ENCODE measurements at places on chromosomes 12 and 14.

DNA sequence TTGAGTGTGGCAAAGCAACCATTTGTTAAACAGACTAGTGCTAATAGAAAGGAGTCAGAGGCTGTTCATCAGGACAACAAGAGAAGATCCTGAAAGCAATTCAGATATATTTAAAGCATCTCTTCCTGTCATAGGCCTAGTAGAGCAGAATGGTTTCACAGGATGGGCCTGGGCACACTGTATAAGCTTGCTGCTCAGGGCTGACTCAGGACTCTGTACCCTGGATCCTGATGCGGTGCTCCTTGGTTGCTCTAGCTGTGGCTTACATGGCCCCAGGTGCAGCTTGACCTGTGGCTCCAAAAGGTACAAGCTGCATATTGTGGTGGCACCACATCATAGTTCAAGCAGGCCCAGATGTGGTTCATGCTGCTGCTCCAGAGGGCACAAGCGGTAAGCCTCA, 313.4 kb downstream of the ETNK1 start:
- DNase-seq = no peak

GRCh38 chr14:68074765-68075381, 255.3 kb downstream of the RAD51B start:
- no peak for DNase-seq

DNA sequence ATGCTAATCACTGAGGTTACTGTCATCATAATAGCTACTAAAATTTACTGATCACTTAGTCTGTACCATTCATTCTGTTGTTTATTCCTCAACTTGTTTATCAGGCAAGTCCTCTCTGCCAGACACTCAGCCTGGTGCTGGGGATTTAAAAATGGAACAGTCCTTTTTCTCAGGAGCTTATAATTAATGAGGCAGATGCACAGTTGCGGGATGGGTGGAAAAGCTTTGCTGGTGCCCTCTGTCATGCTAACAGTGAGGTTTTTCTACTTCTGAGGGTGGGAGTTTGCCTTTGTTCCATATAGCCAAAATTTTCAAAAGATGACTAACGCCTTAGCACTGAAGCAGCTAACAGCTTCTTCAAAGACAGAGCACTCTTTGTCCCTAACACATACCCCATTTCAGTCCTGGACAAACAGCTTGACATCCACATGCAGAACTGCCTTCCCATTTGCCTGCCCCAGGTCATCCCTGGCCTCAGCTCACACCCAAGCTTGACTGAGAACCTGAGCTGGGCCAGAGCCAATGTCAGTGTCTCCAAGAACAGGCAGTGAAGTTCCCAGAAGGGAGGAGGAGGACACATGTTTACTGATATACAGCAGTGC, 30.8 kb upstream of the HSPB8 start:
- peak; percentile 12 for DNase-seq

- peak; percentile 68 for DNase-seq
Observed at GRCh38 chr12:96427269-96427729, 27.1 kb upstream of the CDK17 start.

- DNase-seq = no peak
Observed at GRCh38 chr12:124378926-124379325, 84.0 kb downstream of the RFLNA start.

DNA sequence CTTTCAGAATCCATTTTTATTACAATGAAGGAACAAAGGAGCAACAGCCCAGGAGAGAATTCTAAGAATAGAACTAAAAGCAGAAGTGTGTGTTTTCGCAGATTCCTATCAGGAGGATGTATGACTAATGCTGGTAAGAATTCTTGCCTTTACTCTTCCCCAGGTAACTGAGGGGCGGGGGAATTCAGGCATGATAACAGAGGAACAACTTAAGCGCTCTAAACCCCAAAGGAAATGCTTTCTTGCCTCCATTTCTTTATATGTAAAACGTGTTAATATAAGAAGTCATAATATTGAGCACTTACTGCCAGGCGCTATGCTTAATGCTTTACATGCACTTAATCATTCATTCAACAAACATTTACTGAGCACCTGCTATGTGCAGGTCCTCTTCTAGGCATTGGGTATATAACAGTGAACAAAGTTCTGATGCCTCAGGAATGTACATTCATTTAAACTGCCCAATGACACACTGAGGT, 4.5 kb downstream of the HCAR1 start:
- no peak for DNase-seq

GRCh38 chr12:991350-992333, 619 bp downstream of the ERC1 start:
- peak; percentile 72 for DNase-seq

DNA sequence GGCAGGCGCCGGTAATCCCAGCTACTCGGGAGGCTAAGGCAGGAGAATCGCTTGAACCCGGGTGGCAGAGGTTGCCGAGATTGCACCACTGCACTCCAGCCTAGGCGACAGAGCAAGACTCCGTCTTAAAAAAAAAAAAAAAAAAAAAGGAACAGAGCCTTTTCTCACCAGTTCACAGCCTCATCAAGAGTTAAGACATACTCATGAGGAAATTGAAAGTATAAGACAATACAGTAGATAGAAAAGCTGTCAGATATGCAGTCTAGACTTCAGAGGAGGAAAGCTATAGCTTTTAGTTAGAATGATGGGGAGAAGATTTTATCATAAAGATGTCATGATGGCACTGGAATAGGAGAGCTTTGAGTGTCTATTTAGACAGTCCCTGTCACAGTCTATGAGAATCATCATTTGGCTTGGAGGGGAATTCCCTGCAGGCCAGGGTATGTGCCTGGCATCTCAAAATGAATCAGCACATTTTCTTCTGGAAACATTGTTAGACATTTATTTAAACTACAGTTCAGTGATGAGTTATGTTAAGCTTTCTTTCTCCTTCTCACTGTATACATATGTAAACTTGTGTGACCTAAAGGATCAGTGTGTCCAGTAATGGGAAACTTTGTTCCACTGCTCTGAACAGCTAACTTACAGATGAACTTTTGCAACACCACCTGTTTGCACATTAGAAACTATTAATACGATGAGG, 2.9 kb upstream of the RAB35 start:
- no peak for DNase-seq

GRCh38 chr12:114704096-114704495, 20.1 kb upstream of the TBX3 start:
- no peak for DNase-seq

DNA sequence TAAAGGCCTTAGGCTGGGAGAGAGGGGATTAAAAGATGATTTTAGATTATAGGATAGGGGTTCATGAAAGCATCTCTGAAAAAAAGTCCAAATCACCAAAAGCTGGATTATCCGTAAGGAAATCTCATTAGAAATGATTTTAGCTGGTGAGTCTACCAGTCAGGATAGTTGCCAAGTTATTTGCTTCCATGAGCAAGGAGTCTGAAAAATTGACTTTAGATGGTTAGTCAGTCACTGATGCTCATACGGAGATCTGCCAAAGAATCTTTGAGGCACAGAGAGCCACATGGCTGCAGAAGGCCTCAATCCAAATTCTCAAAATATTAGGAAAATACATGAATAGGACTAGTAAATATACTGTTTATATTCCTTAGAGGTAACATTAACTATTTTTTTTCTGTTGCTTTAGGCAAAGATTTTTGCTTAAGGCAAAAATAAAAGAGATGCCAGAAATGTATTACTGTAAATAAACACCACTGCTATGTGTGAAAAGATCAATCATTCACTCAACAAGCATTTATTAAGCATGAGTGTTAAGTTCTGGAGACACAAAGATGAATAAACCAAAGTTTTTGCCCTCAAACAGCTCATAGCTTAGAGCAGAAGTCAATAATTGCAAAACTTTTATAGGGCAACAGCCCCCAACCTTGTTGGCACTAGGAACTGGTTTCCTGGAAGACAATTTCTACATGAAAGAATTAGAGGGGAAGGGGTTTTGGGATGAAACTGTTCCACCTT, 105.2 kb downstream of the BBS10 start:
- DNase-seq = no peak

GRCh38 chr12:100688451-100688864, 106.1 kb upstream of the ANO4 start:
- no peak for DNase-seq

DNA sequence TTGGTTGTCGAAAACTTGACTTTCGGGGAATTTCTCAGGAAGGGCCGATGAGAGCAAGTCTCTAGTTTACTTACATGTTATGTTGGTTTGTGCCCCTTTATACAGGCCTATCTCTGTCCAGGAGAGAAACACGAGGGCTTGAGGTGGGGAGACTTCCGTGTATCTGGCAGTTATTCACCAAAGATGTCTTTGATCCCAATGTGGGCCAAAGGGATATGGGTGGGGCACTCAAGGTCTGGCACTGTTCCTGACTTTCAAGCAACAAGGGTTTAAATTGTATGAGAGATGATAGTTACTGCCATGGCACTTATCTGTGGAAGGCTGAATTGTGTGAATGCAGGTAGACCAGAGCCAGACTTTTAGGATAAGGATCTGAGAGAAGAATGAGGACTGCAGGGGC, 137.2 kb upstream of the DHRS4 start:
- DNase-seq = no peak

GRCh38 chr14:53714495-53715192, 242.0 kb downstream of the BMP4 start:
- no peak for DNase-seq

GRCh38 chr12:91222746-91223145, 40.1 kb upstream of the DCN start:
- DNase-seq = no peak

GRCh38 chr12:100717733-100718067, 76.9 kb upstream of the ANO4 start:
- DNase-seq = no peak

- no peak for DNase-seq
Observed at GRCh38 chr14:53183611-53184010, 30.5 kb upstream of the DDHD1 start.

- DNase-seq = no peak
Observed at GRCh38 chr14:75254381-75254822, 24.2 kb upstream of the FOS start.

GRCh38 chr12:79674629-79675028, 16.1 kb downstream of the PAWR start:
- DNase-seq = no peak

GRCh38 chr12:14619741-14620501, 52.2 kb upstream of the PLBD1 start:
- DNase-seq = no peak

DNA sequence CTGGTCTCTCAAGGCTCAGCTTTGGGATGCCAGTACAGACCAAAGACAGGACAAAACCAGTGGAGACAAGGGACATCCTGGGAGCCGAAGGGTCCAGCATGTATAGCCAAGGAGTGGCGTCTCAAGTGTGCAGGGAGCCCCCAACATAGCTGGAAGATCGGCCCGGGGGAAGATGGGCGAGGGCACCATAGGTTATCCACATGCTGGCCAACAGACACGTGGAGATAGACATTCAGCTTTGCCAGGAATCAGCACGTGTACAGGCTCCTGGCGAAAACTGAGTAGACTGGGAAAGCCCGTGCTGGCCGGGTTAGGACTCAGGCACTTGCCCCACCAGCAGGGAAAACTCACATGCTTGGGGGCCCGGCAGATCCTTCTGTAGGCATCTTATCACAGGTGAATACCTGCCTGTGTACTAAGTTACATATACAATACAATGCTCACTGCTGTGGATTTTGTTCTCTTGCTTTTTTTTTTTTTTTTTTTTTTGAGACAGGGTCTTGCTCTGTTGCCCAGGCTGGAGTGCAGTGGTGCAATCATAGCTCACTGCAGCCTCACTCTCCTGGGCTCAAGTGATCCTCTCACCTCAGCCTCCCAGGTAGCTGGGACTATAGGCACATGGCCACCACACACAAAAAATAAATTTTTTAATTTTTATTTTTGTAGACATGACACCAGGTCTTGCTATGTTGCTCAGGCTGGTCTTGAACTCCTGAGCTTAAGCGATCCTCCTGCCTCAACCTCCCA, 5.6 kb upstream of the ANKRD9 start:
- DNase-seq = no peak

- DNase-seq = no peak
Observed at GRCh38 chr12:79997096-79997791, 62.3 kb upstream of the PPP1R12A start.

- DNase-seq = no peak
Observed at GRCh38 chr12:89349814-89350213, 2.5 kb downstream of the DUSP6 start.

GRCh38 chr12:104833756-104834155, 124.3 kb downstream of the SLC41A2 start:
- DNase-seq = no peak

DNA sequence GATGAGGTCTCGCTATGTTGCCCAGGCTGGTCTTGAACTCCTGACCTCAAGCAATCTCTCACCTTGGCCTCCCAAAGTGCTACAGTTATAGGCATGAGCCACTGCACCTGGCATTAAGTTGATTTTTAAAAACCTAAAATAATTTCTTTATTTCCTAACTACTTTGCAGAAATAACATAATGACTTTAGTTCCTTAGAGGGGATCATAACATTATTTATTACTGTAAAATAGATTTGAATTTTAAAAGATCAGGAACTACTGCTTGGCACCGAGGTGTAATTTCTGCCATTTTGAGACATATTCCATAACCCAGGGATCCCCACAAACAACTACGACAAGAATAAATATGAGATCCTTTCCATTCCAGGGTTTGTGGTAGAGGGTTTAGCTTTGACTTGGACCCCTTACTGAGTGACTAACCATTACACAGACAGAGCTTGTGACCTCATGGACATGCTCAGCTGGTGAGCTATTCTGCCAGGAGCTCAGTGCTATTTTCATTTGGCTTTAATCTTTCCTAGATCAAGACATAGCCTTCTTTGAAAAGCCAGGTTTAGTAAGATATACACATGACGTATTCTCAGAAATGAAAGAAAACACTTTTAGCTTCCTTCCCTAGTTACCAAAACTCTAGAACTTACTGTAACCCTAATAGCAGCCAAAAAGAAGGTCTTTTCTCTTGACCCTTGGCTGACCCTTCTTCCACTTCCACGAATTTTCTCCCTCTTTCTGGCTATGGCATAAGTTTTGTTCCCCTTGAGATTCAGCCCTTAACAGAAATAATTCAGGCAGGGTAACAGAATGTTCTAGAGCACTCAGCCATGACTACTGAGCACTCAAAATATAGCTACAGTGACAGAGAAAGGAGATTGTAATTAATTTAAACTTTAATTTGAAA, 75.1 kb upstream of the NUDT4 start:
- DNase-seq = no peak

DNA sequence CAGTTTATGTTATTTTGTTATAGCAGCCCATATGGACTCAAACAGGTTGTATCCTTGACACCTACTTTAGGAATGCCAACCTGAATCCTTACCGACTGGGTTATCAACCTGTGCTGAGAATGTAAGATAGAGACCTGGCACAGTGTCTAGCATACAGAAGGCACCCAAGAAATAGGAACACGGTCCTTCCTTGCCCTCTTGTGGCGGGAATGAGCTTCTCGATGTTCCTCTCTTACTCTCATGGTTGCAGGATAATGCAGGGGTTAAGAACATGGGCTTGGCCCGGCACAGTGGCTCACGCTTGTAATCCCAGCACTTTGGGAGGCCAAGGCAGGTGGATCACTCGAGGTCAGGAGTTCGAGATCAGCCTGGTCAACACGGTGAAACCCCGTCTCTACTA, 6.5 kb downstream of the C12orf43 start:
- DNase-seq = no peak

GRCh38 chr14:62445570-62445969, 599.7 kb downstream of the KCNH5 start:
- no peak for DNase-seq

- no peak for DNase-seq
Observed at GRCh38 chr14:103708750-103709187, 6.5 kb downstream of the XRCC3 start.

GRCh38 chr14:68596701-68597100, 196.2 kb downstream of the ZFP36L1 start:
- DNase-seq = no peak
